Mesendoderm (in vitro differentiated cells): ENCODE measurements at places on chromosomes 1 and 21.

GRCh38 chr1:205595435-205595834 is 36.4 kb downstream of the ELK4 start:
- DNase-seq: no peak
- H3K27ac ChIP-seq: no peak overlapping the region
- no peaks in the 10 kb centered on the region for H3K4me1 ChIP-seq
- H3K27me3 ChIP-seq: no peaks in the 10 kb centered on the region
- no peak overlapping the region for H3K4me3 ChIP-seq

- H3K27ac ChIP-seq: no peak overlapping the region
- no peaks in the 10 kb centered on the region for H3K27me3 ChIP-seq
- H3K36me3 ChIP-seq: no peaks in the 10 kb centered on the region
Observed at GRCh38 chr1:219317762-219318353, 144.2 kb downstream of the LYPLAL1 start.

DNA sequence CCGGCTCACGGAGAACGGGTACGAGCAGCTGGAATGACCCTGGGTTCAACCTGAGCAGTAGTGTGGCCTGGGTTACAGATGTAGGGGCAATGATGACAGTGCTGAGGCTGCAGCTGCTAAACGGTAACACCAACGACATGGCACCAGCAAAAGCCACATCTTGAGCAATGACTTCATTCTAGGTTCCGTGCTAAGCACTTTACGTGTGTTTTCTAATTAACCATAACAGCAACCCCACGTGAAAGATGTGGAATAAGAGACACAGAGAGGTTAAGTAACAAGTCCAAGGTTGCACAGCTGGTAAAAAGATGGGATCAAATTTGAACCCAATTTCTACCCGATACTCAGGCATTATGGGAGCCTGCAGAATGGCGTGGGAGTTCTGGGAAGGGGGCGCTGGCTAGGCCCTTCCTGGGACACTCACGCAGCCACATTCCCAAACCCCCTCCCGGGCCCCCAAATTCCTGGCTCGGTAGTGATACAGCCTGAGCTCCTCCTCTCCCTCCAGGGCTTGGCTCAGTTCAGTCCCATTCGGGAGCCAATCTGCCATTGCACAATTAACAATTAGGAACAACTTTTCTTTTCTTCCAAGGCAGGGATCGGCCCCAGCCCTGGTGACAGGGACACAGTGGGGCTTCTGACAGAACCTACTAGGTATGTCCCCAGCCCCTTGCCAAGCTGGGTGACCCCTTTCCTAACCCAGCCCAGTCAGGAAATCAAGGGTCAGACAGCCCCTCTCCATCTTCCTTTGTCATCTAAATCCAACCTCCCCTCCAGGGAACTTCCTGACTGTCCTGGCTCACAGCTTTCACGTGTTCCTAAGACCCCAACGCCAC is 23.8 kb upstream of the ECE1 start:
- H3K36me3 ChIP-seq: no peaks in the 10 kb centered on the region
- DNase-seq: no peak
- no peaks in the 10 kb centered on the region for H3K27me3 ChIP-seq
- no peak overlapping the region for H3K4me3 ChIP-seq

GRCh38 chr1:48092401-48092800 is 95.2 kb upstream of the TRABD2B start:
- no peak overlapping the region for H3K4me3 ChIP-seq
- H3K27ac ChIP-seq: no peak overlapping the region
- no peaks in the 10 kb centered on the region for H3K36me3 ChIP-seq
- no peaks in the 10 kb centered on the region for H3K4me1 ChIP-seq
- no peaks in the 10 kb centered on the region for H3K27me3 ChIP-seq

DNA sequence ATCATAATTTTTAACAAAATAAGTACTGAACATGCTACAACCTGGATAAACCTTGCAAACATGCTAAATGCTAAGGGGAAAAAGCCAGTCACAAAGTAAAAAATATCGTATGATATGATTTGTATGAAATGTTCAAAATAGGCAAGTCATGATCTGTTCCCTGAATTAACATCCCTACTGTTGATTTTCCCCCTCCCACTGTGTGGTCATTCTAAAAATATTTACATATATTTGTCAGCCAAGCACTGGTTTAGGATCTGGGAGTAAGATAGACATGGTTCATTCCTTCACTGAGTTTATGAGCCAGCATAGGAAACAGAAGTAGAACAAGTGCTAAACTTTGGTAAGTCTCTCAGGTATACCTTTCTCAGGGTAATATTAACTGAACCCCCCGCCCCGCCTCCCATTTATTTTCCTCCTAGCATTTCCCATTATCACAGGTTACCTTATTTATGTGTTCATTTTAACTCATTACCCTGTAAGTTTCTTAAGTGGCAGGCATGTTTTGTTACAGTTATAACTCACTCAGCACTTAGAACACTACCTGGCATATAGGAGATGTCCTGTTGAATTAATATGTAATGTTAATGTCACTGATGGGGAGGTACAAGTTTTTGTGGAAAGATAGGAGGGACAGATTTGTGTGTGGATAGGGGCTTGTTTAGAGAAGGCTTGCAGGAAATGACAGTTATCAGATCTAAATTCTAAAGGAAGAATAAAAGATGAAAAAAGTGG is 12.3 kb downstream of the UQCRH start:
- no peak overlapping the region for H3K4me3 ChIP-seq
- H3K27me3 ChIP-seq: no peaks in the 10 kb centered on the region
- H3K4me1 ChIP-seq: no peaks in the 10 kb centered on the region
- peaks cover 4% of the 10 kb centered on the region for H3K36me3 ChIP-seq

GRCh38 chr1:220222939-220223338 is 49.3 kb downstream of the RAB3GAP2 start:
- no peaks in the 10 kb centered on the region for H3K4me1 ChIP-seq
- H3K4me3 ChIP-seq: no peak overlapping the region
- H3K27ac ChIP-seq: no peak overlapping the region
- DNase-seq: no peak

GRCh38 chr1:33086384-33086850 is 5.5 kb downstream of the AZIN2 start:
- H3K27ac ChIP-seq: no peak overlapping the region
- H3K36me3 ChIP-seq: no peaks in the 10 kb centered on the region
- H3K27me3 ChIP-seq: peaks cover 11% of the 10 kb centered on the region

DNA sequence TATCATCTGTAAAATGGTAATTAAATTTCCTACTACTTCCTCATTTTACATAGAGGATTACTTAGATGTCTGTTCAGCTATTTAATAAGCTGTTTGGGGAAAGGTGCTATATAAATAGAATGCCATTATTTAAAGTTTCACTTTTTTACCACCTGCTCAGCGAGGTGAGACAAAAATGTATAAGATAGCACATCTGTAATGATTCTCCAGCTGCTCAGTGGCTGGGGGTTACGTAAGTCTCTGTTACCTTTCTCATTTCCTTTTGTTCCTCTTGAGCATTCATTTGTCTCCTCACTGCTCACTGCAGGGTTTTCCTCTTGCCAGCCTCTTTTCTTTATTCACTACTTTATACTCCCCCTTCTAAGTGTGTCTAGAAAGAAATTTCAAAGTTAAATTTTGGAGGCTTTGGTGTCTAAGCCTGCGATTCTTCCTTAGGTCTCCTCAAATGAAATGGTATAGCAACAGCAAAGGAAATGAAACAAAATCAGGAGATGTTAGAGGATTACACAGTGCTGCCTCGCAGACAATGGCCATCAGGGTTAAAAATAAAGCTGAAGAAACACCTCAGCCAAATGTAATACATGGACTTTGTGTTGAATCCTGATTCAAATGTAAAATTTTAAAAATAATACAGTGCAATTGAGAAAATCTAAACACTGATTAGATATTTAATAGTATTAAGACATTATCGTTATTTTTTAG is 6.8 kb downstream of the RGS8 start:
- no peak overlapping the region for H3K27ac ChIP-seq
- no peak for DNase-seq
- H3K4me1 ChIP-seq: peaks cover 7% of the 10 kb centered on the region

- H3K4me1 ChIP-seq: peaks cover 6% of the 10 kb centered on the region
- H3K27ac ChIP-seq: no peak overlapping the region
- H3K27me3 ChIP-seq: peaks cover 35% of the 10 kb centered on the region
- DNase-seq: no peak
- H3K36me3 ChIP-seq: no peaks in the 10 kb centered on the region
Observed at GRCh38 chr1:228003461-228004330, 3.1 kb upstream of the WNT3A start.

GRCh38 chr1:109909561-109909960 is 1.1 kb upstream of the CSF1 start:
- no peak overlapping the region for H3K27ac ChIP-seq
- H3K4me3 ChIP-seq: no peak overlapping the region
- no peaks in the 10 kb centered on the region for H3K4me1 ChIP-seq
- H3K36me3 ChIP-seq: no peaks in the 10 kb centered on the region
